ENCODE measurements at places on chromosomes 6 and 20. TPM values are rescaled to one million over a fixed set of nuclear protein-coding genes. Genes with fewer than 3 reads are reported as not detected.
A peak's percentile ranks its signal among the peaks of the same experiment; 100 is the strongest.

Gene GRM1
- not detected for total RNA-seq

Gene PNPLA1
- total RNA-seq: 0.61 TPM

Gene IPCEF1
- total RNA-seq: 31.4 TPM

Gene SYNDIG1
- not detected for total RNA-seq

Gene ECT2L
- total RNA-seq: 0.12 TPM

Gene C6orf58
- not detected for total RNA-seq

Gene HNF4A
- not detected for total RNA-seq

Gene TEAD3
- total RNA-seq: not detected

- no peak for DNase-seq
Measured at GRCh38 chr6:28776269-28777146, 147.3 kb downstream of the TRIM27 start.

GRCh38 chr20:56249244-56249955 lies 868 bp downstream of the MC3R start:
- DNase-seq: no peak

GRCh38 chr20:37804584-37805566 lies 98.1 kb upstream of the VSTM2L start:
- no peak for DNase-seq

DNA sequence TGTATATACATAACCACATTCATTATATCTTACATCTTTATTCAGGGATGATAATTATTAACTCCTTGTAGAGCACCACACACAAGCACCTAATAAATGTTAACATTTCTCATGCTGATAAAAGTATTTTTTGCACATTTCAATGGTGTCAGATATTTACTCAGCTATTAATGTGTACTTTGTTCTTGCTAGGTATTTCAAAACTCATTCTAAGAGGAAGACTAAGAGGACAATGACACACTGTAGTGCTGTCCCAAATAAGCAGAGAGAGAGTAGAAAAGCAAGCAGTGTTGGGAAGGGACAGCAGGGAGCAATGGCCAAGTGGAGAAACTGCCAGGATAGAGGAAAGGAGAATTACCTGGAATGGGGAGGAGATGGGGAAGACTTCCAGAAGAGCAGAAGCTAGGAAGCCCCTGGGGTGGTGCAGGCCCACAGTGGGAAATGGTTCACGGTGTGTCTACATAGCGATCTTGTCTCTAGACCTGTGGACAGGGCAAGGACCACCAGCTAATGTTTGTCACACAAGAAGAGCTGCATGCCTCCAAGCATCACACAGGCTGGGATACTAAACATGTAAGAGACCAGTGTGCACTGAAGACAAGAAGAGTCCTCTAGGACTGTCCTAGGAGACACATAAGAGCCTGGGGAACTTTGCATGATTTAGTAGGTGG lies 55.3 kb downstream of the RARS2 start:
- DNase-seq: no peak

DNA sequence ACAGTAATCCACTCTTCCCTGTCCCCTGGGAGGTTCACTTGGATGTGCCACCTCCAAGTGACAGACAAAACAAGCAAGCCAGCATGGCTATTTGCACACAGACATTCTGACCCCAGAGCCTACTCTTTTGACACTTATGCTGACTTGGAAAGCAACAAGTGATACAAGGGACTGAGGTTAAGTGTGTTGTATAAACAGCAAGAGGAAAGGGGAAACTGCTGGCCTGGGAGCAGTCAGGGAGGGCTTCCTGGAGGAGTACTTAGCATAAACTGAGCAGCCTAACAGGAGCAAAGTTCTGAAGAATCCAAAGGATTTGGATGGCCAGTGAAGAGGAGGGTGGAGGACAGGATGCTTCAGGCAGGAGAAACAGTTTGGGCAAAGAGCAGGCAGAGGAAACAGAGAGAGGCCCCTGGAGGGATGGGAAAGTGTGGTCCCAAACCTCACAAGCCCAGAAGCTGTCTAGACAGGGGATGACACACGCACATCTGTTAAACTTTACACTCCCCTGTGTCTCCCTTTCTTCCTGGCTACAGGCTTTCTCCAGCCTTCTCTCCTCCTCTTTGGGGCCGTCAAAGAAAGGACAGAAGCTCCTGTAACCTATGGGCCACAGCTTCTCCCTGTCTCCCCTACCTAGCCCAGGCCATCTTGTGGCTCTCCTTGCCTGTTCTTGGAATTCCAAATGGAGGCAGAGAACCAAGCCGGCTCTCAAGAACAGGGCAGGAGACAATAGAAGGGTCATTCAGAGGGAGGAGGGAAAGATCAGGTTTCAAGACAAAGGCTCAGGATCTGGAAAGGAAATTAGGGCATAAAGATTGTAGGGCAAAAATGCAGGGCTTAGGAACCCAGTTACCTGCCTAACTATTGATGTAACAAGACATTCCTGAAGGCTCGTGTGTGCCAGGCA lies 19.3 kb downstream of the SULF2 start:
- no peak for DNase-seq

DNA sequence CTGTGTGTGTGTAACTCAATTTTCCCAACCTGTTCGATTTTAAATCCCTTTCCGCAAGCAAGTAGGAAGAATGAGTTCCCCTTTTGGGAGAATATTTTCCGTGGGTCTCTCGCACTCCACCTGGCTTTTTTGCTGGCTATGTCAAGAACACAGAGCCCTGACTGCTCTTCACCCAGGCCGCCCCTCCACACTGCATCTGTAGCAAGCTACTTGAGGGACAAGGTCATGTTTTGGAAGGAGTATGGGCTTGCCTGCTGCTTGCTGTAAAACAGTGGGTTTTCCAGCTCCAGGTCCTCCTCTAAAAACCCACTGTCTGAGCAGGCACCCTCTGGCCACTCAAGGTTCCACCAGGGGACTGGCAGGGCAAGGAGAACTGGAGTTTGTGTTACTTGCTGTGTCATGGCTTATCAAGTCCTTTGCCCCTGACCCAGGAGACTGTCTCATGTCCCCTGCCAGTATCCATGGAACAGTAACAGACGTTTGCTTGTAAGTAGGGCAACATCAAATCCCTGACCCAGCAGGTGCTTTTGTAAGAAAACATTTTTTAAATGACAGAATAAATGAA lies 35.5 kb upstream of the SYNJ2 start:
- DNase-seq: no peak

GRCh38 chr6:43858161-43859153 lies 88.4 kb downstream of the VEGFA start:
- DNase-seq: no peak

DNA sequence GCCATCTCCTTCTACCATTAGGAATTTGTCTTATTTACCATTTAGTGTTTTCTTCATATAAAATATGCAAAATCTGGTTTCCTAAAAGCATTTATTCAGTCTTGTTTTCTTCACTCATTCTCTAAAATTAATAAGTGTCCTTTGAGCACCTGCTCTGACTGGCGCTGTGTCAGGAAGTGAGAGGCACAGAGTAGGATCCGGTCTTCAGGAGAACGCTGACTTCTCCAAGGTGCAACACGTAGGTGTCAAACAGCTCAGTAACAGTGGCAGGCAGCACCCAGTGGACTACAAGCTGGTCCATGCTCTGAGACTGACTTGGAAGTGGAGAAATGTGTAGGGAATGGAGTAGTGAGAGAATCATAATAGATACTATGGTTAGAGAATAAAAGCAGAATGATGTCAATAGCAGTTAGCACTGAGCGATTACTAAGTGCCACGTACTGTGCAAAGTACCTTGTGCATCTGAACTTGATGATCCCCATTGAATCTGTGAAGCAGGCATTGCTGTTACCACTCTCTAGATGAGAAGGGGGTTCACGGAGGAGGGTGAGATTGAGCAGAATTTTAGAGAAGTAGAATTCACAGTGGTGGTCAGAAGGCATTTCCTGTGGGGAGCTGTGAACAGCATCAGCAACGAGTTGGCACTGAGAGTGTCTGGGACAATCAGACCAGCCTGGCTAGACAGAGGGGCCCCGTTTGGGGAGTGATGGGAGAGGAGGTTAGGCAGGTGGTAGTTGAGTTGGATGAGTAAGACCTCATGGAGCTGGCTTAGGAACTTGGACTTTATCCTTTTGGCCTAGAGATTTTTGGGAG lies 569.8 kb downstream of the QKI start:
- DNase-seq: no peak

- DNase-seq: no peak
Measured at GRCh38 chr20:9515214-9515585, 810 bp downstream of the LAMP5 start.

DNA sequence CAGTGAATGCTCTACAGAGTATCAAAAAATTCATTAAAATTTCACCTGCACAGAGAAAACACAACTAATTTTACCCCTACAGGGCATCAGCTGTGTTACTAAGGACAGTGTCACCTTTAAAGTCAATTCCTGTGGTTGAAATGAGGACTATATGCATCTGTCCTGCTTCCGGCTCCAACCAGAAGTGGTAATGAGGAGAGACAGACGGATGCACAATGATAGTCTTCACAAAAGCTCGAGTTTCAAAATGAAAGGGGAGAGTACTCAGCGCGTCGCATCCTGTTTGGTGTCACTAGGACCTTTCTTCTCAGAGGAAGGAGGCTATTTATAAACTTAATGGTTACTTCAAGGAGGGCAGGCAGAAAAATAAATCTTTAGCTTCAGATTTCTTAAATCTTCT lies 86.5 kb downstream of the LYRM4 start:
- peak; percentile 81 for DNase-seq

GRCh38 chr6:148200293-148200692 lies 142.3 kb upstream of the SASH1 start:
- DNase-seq: no peak

GRCh38 chr6:130995783-130996447 lies 67.1 kb downstream of the EPB41L2 start:
- no peak for DNase-seq

DNA sequence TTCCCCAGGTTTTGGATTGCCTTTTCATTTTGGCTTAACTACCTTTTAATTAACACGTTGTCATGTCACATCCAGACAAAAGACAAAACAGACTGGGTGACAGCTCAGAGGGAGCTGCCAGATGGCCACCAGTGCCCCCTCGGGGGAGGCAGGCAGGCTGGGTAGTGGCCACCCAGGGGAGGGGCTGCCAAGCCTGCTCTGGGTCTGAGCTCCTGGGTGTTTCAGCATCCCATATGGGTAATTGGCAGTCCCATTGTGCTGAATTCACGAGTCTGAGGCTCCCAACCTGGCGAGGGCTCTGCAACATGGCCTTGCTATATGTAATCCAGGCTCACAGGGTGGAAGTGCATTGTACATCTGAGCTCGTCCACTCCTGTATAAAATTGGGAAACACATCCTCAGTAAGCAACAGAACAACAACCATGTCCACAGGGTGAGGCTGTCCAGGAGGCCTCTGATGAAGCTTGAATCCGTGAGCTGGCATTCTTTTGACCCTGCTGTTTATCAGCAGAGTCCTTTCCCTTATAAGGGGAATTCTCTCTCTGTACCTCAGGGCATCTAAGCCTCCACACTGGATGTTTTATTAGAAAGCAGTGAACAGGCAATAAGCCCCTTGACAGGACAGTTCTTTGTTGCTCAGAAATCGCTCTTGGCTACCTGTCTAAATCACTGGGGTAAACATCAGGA lies 111.7 kb upstream of the SLC22A23 start:
- DNase-seq: no peak

GRCh38 chr20:41978246-41978790 lies 360.1 kb upstream of the CHD6 start:
- DNase-seq: no peak

- no peak for DNase-seq
Measured at GRCh38 chr6:73286752-73287151, 23.8 kb upstream of the KHDC1 start.

DNA sequence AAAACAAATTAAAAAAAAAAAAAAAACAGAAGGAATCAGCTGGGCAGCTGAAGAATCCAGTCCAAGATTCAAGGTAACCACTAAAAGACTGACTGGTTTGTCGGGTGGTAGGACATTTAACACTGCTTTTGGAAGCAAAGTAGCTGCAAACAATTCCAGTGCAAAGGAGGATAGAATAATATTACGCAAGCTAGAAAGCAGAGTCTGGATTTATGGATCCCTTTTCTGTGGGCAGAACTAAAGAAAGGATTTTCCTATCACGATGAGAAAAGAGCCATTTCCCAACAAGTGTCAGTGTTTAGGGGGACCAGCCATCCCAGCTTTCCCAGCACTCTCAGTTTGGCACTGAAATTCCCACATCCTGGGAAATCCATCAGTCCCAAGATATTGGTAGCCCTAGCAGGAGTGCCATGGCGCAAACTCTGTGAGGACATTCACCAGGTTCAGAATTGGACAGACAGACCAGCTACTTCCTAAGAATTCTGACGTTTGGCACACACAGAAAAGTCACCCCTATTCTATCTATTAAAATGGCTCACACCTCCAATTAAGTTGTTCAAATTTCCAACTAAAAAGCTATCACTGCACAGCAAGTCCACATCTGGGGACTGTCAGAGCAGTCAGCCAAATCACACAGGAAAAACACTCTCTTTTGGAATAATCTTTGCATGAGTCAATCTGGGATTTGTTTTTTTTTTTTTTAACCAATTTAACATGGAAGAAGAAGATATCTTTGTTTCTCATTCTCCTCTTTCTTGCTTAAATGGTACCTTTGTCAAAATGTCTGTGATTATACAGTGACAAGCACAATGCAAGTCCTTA lies 356.8 kb upstream of the ARID1B start:
- no peak for DNase-seq

DNA sequence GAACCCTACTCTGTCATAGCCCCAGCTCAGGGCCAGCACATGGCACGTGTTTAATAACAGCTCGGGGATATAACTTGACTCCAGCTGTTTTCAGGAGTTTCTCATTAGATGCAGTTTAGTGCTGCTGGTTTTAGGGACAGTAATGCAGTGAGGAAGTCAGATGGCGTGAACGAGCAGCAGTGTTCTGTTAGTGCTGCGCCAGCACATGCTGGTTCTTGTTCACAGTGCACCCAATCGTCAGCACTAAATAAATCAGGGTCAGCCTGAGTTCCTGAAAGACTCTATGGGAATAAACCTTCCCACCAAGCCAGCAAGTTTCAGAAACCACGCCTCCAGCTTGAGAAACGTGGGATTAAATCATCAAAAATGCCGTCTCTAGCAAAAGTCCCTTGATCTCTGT lies 235.9 kb upstream of the SUPT3H start:
- DNase-seq: no peak

GRCh38 chr6:158743033-158743651 lies 76.0 kb downstream of the EZR start:
- DNase-seq: no peak

- DNase-seq: no peak
Measured at GRCh38 chr6:20198775-20199174, 13.5 kb downstream of the MBOAT1 start.

DNA sequence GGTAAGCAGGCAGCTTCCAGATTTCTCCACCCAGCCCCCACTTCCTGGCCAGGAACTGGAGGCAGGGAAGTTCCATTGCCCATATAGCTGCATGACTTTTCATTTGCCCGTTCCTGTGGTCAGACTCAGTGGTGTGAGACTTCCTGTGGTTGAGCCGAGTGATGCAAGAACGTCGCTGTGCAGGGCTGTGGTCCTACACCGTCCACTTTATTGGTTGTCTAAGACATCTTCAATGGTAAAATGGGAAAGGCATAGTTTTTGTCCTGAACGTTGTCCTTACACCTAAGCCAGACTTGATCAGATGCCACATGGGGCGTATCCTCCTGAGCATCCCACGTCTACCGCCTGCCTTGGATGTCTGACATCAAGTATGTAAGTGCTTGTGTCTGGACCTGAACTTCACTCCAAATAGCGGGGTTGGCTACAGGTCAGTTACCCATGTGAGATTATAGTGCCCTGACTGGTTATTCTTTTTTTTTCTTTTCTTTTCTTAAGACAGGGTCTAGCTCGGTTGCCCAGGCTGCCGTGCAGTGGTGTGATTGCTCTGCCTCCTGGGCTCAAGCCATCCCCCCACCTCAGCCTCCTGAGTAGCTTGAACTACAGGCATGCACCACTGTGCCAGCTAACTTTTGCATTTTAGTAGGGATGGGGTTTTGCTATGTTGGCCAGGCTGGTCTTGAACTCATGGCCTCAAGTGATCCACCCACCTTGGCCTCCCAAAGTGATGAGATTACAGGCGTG lies 25.9 kb upstream of the GTSF1L start:
- peak; percentile 20 for DNase-seq

- no peak for DNase-seq
Measured at GRCh38 chr20:62449951-62450691, 22.8 kb upstream of the RBBP8NL start.

All from natural killer cell (primary cell).